HT-29 (cell line): ENCODE measurements at places on chromosomes 2 and 18. TPM values are rescaled to one million over a fixed set of nuclear protein-coding genes. Genes with fewer than 3 reads are reported as not detected.

FAM136A gene
- 73.6 and 81.5 TPM in 2 replicates for total RNA-seq

ANKAR gene
- 0.94 and 2.7 TPM in 2 replicates for total RNA-seq

LAMA3 gene
- total RNA-seq: 8.6 and 9.5 TPM in 2 replicates

ATOH8 gene
- 1.0 and 2.3 TPM in 2 replicates for total RNA-seq

ECEL1 gene
- not detected in 2 replicates for total RNA-seq

NEU4 gene
- total RNA-seq: 0.31 and 1.1 TPM in 2 replicates

PDE1A gene
- not detected in 2 replicates for total RNA-seq

RNF125 gene
- total RNA-seq: 1.7 and 2.1 TPM in 2 replicates

PTPRN gene
- total RNA-seq: not detected in 2 replicates

SPATS2L gene
- 60.5 and 64.0 TPM in 2 replicates for total RNA-seq

MAP2 gene
- total RNA-seq: 0.08 and 1.4 TPM in 2 replicates

GBX2 gene
- not detected in 2 replicates for total RNA-seq

CLASP1 gene
- 27.9 and 29.2 TPM in 2 replicates for total RNA-seq

SPATA3 gene
- total RNA-seq: not detected in 2 replicates

REG3A gene
- not detected in 2 replicates for total RNA-seq

ABCA12 gene
- total RNA-seq: not detected in 2 replicates

CCDC150 gene
- total RNA-seq: 6.3 and 8.9 TPM in 2 replicates

RAB6C gene
- total RNA-seq: not detected in 2 replicates

PTPRM gene
- 1.4 and 2.5 TPM in 2 replicates for total RNA-seq

RAMP1 gene
- total RNA-seq: 36.5 and 56.0 TPM in 2 replicates

CD8B2 gene
- not detected in 2 replicates for total RNA-seq

RTN4 gene
- 117 and 138 TPM in 2 replicates for total RNA-seq

ATP8B1 gene
- 25.8 and 34.0 TPM in 2 replicates for total RNA-seq

PLB1 gene
- 0.26 TPM in 1 of 2 replicates, not detected in the other for total RNA-seq

IL36G gene
- total RNA-seq: not detected in 2 replicates

SCN3A gene
- 0.03 TPM in 1 of 2 replicates, not detected in the other for total RNA-seq
